Fibroblast of gingiva (primary cell): ENCODE measurements at places on chromosomes 1 and 21.
A peak's percentile ranks its signal among the peaks of the same experiment; 100 is the strongest.

GRCh38 chr1:230824551-230824918 lies 43.8 kb downstream of the C1orf198 start:
- peak; percentile 45 for DNase-seq

- DNase-seq = peak; percentile 7
Observed at GRCh38 chr1:54542120-54542961, 5.7 kb upstream of the ACOT11 start.

DNA sequence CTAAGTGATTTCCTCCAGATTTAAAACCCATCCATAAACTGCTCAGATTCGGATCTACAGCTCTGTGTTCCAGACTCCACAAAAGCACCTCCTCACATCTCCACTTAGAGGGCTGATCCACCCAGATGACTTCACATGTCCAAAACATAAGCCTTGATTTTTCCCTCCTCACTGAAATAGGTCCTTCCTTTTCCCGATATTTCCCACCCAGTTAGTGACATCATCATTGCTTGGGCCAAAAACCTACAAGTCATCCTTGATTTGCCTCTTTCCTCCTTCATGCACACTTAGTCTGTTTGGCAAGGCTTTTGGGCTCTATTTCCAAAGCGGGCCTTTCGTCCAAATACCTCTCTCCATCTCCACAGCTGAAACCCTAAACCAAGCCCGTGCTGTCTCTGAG lies 32.3 kb downstream of the CCDC185 start:
- DNase-seq = no peak

DNA sequence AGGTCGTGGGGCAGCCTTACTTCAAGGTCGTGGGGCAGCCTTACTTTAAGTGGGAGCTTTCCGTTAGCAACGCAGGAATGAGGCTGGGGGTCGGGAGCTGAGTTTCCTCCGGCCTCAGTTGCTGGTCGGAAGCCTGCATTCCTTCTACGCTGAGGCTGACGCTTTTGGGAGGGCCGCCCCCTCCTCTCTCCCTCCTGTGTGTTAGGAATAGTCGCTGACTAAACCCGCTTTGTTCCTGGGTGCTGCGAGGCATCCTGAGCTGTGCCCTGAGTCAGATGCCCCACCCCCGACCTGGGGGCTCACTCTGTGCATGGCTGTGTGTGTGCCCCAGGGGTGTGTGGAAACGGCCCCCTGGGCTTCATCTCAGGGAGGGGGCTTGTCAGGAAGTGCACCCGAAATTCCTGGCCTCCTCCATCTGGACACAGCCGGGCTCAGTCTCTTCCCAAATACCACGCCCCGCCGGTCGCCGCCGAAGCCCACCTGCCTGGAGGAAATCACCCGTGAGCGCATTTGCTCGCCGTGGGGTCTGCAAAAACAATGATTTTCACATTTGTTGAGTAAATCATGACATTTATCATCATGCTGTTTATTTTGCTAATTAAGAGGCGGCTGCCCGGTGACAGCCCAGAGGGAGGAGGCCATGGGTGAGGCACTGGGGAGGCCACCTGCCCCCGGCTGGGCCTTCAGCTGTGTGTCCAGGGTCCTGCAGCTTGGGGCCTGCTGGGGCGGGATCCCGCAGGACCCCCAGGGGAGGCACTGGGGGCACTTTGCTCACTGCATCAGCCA lies 121.4 kb downstream of the PRDM16 start:
- DNase-seq = no peak

- no peak for DNase-seq
Observed at GRCh38 chr1:158251163-158251562, 3.1 kb upstream of the CD1A start.

DNA sequence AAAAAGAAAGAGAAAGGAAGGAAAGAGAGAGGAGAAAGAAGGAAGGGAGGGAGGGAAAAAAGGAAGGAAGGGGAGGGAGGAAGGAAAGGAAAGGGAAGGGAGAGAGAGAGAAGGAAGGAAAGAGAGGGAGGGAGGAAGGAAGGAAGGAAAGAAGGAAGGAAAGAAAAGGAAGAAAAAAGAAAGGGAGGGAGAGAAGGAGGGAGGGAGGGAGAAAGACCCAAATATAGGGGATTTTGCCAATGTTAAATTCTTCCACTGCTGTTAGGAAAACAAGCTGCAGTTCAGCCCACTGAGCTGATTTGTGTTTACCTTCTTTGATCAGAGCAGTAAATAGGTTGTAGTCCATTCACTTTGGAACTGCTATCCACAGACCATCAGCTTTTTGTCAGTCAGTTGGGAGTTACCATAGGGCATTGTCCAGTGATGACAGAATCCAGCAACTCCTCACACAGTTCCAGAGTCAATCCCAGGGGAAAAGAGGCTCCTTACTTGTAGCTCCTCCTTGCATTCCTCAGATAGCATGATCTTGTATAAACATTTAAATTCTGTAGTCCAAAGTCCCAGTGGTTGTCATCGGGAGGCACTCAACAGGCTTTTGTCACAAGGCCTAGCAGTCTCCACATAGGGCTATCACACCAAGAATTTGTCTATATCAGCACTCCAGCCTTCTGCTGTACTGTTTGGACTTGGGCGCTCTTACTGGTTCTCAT lies 13.5 kb upstream of the PPP1R8 start:
- peak; percentile 83 for DNase-seq

DNA sequence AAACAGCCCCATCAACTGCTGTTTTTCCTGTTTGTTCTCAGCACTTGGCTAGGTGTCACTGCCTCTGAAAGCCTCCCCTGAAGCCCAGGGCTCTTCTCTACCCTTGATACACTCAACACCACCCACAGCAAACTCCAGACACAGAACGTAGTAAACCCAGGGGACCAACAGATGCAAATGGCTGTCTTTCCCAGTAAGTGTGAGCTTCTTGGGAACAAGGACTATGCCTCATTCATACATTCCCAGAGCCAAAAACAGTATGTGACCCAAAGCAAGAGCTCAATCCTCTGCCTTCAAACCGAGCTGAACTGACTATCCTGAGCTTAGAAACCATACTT lies 4.4 kb downstream of the LBR start:
- DNase-seq = no peak

DNA sequence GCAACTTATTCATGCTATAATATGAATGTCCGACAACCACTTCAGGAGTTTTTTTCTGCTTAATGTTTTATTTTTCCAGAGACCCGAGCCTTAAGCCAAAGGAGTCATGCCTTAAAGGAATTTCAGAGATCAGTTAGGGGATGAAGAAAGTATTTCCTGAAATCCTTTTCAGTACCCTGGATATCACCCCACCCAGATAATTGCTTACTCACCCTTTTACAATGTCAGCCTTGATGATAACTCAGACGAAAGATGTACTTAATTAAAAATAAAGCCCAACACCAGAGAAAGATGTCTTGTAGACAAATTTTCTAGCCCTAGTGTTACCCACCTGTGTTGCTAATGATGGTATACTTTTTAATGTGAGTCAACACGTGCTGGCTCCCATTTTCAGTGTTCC lies 124.1 kb downstream of the XCL2 start:
- no peak for DNase-seq

- no peak for DNase-seq
Observed at GRCh38 chr1:214331827-214332423, 51.0 kb downstream of the SMYD2 start.

DNA sequence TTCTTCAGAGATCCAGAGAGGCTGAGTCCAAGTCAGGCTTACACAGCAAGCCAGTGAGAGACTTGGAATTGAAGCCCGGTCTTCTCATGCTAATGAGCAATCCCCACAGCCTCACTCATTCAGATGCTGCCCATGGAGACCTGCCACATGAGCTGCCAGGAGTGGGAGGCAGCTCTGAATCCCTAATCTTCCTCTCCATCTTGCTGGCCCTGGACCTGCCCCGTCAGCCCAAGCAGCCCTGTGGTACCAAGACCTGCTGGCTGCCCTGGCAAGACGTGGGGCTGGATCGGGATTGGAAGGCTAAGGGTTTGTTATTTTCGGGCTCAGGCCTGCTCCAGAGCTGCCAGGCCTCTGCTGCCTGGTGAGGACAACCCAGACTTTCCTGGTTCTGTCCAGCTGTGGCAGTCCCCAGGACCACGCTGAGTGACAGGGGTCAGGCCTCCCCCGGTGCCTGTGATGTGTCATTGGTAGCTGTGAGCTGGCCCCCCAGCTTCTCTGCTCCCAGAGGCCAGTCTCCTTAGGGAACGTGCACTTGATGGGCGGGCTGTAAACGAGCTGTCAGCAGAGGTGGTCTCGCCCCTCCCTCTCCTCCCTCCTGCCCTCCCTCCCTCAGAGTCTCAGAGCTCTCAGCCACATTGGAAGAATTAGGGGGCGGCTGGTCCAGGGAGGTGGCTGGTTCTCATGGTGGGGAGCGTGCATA lies 135.0 kb downstream of the FOXD2 start:
- DNase-seq = no peak

DNA sequence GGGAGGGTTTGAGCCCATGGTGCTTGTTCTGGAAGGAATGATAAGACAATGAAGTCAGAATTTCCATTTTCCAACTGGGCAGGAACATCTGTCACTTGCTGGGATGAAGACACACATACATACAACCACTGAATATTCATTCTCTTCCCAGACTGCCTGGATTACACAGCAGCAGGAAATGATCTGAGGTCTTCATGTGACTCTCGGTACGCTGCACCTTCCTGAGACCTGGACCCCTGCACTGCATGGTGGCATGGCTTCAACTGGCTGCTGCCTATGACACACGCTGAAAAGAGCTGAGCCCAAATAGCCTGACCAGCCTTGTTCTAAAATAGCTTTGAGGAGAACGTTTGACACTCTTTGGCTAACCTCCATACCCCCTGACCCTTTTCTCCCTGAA lies 150.6 kb downstream of the GABPA start:
- no peak for DNase-seq

DNA sequence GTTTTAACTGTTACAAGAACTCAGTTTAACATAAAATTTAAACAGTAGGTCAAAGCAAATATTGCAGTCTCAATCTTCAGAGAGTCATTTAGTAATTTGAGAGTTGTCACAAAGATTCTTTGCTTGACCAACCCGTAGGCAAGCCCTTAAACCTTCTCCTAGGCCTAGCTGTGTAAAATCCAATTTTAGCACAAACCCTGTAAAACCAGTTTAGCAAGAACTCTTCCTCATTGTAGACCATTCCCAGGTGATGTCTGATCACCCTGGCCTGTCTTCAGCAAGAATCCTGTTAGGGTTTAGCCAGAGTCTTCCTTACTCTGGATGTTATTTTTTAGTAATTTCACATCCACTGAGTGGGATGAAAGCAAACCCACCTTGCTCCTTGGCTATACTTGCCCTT lies 30.1 kb downstream of the LRIG2 start:
- no peak for DNase-seq

- DNase-seq = no peak
Observed at GRCh38 chr1:27912429-27912828, 22.4 kb upstream of the SMPDL3B start.

- DNase-seq = no peak
Observed at GRCh38 chr1:248873993-248874533, 15.2 kb upstream of the ZNF692 start.

DNA sequence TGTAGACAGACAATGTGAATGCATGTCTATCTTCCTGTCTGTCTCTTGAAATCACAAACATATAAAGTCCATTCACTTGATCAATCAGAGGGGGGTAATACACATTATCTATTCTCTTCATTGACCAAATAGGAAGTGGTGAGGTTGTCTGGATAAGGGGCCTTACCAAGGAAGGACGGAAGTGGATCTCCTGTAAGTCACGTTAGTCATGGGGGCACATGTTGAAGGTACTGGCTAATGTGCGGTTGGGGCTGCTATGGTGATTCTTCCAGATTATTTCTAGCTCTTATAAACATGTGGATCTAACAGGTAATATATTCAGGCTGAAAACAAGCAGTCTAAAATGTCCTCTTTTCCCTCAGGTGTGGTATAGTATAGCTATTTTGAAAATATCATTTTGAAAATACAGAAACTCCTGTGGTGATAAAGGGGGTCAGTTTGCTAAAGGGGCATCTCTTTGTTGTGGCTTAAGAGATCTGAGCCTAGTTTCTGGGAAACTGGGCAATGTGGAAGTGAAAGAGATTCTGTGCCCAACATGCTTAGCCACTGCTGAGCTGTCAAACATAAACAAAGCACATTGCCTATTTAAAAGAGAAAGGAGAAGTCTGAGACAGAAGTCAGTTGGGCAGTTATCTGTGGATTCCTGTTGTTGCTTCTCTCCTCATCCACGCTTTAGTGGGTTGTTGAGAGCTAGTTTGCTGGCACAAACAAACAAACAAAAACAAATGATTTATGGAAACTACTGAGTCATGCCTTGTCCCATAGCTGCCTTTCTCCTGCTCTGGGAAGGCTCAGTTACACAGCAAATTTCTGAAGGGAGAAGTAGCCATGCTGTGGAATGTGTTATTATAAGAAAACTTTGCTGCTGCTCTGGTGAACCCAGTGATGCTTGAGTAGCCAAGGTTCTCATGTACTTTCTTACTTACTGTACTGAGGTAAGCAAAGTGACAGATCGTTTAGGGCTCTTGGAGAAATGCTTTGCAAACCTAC lies 166.9 kb downstream of the HLX start:
- peak; percentile 48 for DNase-seq
